ENCODE measurements at places on chromosomes 3 and 15.

DNA sequence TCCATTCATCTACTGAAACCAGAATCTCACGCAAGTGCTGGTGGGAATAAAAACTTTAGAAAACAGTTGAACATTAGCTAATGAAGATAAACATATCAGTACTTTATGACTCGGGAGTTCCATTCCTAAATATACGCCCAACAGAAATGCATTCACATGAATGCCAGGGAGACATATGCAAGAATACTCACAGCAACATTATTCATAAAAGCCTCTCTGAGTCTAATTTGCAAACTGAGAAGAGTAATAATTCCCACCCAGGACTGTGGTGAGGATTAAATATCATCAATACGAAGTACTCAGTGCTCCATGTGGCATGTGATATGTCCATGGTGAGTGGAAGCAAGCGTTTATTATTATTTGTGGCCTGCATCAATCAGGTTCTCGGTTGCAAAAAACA lies 65.6 kb upstream of the OXTR start:
- no peak for DNase-seq

- no peak for DNase-seq
Observed at GRCh38 chr15:62404194-62404985, 239.3 kb upstream of the C2CD4B start.

GRCh38 chr3:10846657-10846975 lies 30.6 kb downstream of the SLC6A11 start:
- no peak for DNase-seq

- no peak for DNase-seq
Observed at GRCh38 chr3:99175276-99175812, 273.8 kb upstream of the DCBLD2 start.

DNA sequence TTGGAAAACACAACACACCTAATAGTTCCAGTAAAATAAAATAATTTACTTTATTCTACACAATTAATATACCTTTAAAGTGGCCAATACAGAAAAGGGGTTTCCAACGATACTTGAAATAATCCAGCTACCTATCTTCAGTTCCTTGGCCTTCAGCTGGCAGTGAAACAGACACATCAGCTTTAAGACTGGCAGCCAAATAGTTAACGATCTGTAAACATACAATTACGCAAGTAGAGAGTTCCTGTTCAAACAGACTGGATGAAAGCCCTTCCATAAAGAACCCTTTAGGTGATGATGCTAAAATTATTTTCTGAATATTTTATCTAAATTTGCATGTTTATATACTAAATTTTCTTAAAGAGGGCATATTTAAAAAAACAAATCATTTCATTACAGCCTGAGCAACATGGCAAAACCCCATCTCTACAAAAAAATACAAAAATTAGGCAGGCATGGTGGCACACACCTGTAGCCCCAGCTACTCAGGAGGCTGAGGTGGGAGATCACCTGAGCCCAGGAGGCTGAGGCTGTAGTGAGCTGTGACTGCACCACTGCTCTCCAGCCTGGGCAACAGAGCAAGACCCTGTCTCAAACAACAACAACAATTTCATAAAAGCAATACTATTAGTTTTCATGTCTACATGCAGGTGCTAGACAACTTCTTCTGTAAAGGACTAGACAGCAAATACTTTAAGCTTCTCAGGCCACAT lies 12.9 kb downstream of the DYNC1LI1 start:
- no peak for DNase-seq

- peak; percentile 55 for DNase-seq
Observed at GRCh38 chr3:158780766-158781165, 21.1 kb upstream of the MFSD1 start.

- no peak for DNase-seq
Observed at GRCh38 chr15:65379986-65380385, 2.2 kb upstream of the IGDCC3 start.

DNA sequence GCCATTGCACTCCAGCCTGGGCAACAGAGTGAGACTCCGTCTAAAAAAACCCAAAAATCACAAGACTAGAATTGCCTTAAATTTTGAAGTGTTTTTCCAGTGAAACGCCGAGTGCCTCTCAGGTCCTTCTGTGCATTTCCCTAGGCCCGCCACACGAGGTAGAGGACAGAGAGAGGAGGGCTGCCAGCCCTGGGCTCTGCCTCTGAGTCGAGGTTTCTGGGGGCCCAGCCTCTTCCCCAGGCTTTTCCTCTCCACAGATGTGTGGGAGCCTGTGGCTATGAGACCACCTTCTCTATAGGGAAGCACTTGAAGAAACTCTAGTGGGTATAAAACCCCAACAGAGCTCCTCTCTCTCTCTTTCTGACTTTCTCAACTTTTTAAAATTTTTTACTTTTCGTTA lies 10.9 kb upstream of the EHD4 start:
- no peak for DNase-seq

DNA sequence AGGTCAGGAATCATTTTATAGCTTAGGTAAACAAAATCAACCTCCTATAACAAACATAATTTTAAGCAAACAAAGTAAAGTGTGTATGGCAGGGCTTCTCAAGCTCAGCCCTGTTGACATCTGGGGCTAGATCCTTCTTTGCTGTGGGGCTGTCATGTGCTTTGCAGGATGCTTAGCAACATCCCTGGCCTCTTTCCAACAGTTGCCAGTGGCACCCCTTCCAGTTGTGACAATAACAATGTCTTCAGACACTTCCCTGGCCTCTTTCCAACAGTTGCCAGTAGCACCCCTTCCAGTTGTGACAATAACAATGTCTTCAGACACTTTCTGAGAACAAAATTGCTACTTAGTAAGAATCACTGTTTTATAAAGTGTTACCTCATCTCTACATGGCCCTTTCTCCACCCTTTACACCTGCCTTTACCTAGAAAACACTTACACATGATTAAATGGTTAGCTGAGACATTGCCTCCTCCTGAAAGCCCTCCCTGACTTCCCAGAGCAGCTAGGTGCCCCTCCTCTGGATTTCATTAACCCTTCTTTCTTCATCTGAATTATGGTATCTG lies 194.0 kb upstream of the LMCD1 start:
- DNase-seq: no peak

DNA sequence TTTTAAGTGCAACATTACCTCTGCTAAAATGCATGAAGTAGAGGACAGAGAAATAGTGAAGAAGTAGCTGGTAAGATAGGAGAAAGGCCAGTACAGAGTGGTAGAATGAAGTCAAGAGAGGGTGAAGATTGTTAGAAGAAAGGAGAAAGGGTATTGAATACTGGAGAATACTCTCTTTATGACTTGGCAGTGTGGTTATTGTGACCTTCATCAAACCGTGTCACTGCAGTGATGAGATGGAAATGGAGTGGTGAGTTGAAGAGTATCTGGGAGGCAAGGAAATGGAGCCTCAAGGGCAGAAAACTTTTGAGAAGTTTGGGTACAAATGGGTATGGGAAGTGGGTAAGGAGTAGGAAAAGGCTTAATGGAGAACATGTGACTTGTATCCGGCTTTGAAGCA lies 24.7 kb downstream of the MINDY2 start:
- DNase-seq: no peak

- DNase-seq: no peak
Observed at GRCh38 chr3:71728632-71729342, 3.6 kb upstream of the EIF4E3 start.

GRCh38 chr15:47888385-47889100 lies 171.2 kb downstream of the SEMA6D start:
- no peak for DNase-seq

- DNase-seq: no peak
Observed at GRCh38 chr15:42786978-42787377, 50.0 kb upstream of the CDAN1 start.

- no peak for DNase-seq
Observed at GRCh38 chr3:141346418-141346817, 21.9 kb upstream of the ZBTB38 start.

- DNase-seq: no peak
Observed at GRCh38 chr3:186360779-186361178, 1.3 kb downstream of the DGKG start.

DNA sequence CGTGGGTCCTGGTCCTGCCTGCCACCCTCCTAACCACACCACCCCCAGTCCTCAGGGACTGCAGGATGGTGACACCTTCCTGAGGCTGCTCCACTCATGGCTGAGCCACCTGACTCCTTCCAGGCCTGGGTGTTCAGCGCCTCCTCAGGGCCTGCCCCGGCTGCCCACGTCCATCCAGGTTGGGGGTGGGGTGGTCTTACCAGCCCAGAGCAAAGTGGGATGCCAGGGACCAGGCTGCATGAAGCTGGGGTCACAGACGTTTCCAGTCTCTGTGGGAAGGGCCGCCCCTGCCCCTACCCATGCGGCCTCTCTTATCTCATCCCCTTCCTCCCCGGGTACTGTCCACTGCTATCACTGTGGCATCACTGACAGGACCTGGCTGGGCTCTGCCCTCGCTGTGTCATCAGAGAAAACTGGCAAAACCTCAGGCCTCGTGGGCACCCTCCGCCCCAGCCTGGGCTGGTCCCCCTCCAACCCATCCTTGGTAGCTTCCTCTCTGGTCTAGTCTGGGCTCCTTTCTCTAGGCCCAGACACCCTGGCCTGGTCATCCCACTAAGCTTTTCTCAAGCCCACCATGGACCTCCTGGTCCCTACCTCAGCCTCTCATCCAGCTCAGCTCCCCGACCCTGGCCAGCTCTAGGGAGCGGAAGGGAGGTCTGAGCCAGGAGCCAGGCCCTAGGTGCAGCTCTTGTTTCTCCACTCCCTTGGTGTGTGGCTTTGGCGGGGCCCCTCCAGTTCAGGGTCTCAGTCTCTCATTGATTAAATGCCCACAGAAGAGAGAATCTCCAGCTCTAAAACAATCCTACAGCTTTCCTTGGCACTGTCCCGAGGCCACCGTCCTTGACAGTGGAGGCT lies 32.9 kb downstream of the WNT7A start:
- DNase-seq: no peak

DNA sequence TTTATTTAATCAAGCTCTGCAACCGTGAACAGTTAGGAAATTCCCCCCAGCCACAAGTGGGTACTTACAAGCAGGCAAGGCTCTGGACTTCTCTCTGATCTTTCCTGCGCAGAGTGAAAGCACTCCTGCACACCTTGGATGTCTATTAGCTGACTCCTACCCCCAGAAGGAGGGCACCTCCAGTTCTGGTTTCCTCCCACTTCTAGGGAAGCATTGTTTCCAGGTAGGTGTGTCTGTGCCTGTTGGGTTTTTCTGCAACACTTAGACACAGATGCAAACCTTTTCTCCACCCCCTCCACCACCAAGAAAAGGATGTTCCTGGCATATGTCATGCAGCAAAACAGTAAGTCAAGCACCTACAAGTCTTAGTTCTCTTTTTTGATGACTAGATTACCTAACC lies at the start of gene ZBED2:
Gene ZBED2 (minus strand): TSS at position 115 of the 400 bp plus-strand sequence. CDS start 1,145 bp downstream, outside the sequence.
- DNase-seq: no peak

GRCh38 chr15:96209285-96209735 lies 121.2 kb upstream of the NR2F2 start:
- DNase-seq: no peak

DNA sequence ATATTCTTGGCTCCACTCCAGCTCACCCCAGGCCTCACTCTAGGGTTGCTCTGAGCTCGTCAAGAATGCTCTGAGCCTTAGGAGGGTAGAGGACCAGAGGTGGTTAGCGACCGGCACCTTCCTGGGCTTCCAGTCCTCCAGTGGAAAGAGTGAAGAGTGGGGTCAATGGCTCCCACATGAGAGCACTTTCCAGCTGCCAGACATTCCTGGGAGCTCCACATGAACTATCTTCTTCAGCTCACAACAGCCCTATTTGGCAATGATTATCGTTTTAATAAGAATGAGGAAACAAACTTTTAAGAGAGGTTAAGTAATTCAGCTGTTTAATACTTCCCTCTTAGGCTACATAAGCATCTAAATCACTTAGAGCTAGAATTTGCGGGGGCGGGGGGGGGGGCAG lies 139.3 kb downstream of the STT3B start:
- no peak for DNase-seq

DNA sequence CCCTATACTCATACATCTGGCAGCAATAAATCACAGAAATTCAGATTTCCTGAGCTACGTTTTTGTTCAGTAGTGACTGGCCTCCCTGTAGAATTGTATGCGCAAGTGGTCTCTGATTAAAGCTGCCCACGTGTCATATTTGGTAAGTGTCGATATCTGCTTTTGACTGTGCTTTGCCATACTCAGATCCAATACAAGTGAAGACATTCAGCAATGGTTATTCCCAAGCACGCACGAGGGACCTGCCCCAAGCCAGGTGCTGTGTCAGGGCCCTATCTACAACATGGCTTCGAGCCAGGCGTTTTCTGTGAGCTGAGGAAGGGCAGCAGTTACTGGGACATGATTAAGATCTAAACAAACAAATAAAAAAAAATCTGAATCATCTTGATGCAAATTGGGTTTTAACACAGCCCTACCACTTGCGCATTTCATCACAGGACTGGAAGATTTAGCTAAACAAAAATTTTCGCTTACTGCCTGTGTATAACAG lies 47.2 kb upstream of the ICE2 start:
- DNase-seq: no peak

DNA sequence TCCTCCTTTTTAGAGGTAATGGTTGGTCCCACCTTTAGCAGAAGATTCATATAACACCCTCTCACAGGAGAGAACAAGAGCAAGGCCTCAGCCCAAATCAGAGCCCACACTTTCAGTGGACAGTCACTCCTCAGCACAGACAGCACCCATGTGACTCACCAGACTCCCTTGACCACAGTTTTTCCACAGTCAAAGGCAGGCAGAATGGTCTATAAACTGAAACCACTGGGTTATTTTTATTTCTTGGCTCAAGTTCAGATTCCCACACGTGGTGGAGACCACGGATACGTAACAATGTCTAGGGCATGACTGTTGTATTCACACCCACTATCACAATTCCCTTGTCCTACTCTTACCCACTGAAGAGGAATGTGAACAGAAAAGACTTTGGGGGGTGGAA lies 237.8 kb upstream of the UBE2E1 start:
- peak; percentile 92 for DNase-seq

- DNase-seq: no peak
Observed at GRCh38 chr3:23438657-23439056, 235.5 kb downstream of the UBE2E2 start.

DNA sequence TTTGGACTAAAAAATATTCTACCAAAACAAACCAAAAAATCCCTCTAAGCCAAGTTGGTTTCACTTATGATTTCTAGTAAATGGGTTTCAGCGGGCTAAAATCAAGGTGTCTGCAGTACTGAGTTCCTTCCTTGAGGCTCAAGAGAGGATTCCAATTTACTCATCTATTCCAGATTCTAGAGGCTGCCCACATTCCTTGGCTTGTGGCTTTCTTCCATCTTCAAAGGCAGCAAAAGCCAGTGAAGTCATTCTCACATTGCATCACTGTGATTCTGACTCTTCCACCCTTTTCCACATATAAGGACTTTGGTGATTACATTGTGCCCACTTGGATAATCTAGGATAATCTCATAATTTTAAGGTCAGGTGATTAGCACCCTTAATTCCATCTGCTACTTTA lies 48.1 kb downstream of the DPPA2 start:
- no peak for DNase-seq

DNA sequence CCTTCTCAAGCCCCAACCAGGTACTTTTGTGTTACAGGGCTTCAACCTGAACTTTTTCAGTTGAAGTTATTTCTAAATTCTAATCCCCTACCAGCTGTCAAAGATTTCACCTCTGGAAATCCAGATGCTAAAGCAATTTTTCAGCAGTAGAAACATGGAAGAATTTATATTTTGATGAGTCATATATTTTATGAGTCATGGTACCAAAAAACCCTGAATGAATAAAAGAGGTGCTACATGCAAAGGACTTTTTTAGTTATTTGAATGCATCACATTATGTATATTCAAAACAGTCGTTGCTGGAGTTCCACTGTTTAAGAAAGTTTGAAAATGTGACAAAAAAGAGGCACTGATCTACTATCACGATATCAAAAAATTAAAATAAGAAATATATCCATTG lies 96.0 kb upstream of the ZNF385D start:
- DNase-seq: peak; percentile 29

- no peak for DNase-seq
Observed at GRCh38 chr15:78854833-78855372, 17.8 kb upstream of the MORF4L1 start.

Data from fibroblast of the aortic adventitia (primary cell).